ENCODE measurements at places on chromosomes 16 and 17. TPM values are rescaled to one million over a fixed set of nuclear protein-coding genes. Genes with fewer than 3 reads are reported as not detected.

GRCh38 chr17:10294180-10294579, 78.6 kb downstream of the MYH13 start:
- H3K4me1 ChIP-seq, result no peaks in the 10 kb centered on the region
- H3K4me3 ChIP-seq, result no peak overlapping the region
- no peak overlapping the region for H3K27ac ChIP-seq
- no peaks in the 10 kb centered on the region for H3K36me3 ChIP-seq
- DNase-seq, result no peak

- no peak for DNase-seq
- H3K4me1 ChIP-seq, result no peaks in the 10 kb centered on the region
- no peaks in the 10 kb centered on the region for H3K27me3 ChIP-seq
- no peak overlapping the region for H3K27ac ChIP-seq
- no peak overlapping the region for H3K4me3 ChIP-seq
These were observed 17.0 kb downstream of the PRR11 start for GRCh38 chr17:59172436-59173004.

GRCh38 chr17:48928876-48929811, 15.5 kb downstream of the SNF8 start:
- H3K4me3 ChIP-seq, result no peak overlapping the region
- peak overlapping the region; percentile 9 for H3K27ac ChIP-seq
- no peaks in the 10 kb centered on the region for H3K4me1 ChIP-seq
- DNase-seq, result no peak

DNA sequence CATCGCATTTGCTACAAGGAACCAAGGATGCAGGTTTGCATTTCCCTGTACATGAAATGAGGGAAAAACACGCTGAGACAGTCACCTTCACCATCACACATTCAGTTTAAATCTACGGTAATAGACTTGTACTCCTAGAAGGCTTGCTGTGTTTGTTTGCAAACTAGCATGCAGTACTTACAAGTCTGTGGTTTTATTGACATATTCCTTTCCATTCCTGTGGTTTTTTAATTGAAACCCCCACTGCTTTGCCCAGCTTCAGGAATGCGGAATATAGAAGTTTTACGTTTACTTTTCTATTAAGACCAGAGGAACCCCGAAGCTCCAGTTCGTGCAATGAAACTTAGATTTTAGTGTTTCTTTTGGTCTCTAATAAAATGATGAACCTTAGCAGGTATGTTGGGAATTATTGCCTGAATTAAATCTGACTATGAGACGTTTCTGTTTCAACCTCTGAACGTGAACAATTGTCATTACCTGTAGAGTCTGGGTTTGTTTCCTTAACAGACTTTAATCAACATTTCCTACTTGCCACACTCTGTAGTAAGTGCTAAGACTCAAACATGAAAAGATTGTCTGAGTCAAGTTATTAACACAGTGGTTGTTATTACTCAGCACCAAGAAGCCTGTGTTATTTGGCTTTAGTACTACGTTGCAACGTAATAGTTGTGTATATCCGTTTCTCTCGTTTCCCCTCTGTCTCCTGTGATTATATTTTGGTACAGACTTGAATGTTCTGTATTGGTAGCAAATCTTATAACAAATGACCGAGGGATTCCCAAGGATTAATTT, 793.3 kb upstream of the GOT2 start:
- no peaks in the 10 kb centered on the region for H3K4me1 ChIP-seq
- H3K27ac ChIP-seq, result no peak overlapping the region
- no peak overlapping the region for H3K4me3 ChIP-seq
- H3K36me3 ChIP-seq, result no peaks in the 10 kb centered on the region

- peaks cover 56% of the 10 kb centered on the region for H3K36me3 ChIP-seq
- no peak overlapping the region for H3K4me3 ChIP-seq
- H3K27me3 ChIP-seq, result no peaks in the 10 kb centered on the region
- no peaks in the 10 kb centered on the region for H3K4me1 ChIP-seq
- no peak overlapping the region for H3K27ac ChIP-seq
- no peak for DNase-seq
These were observed 107.0 kb downstream of the MAP2K4 start for GRCh38 chr17:12127667-12128066.

GRCh38 chr17:2816688-2817087, 20.4 kb downstream of the RAP1GAP2 start:
- DNase-seq, result no peak
- H3K4me1 ChIP-seq, result peaks cover 35% of the 10 kb centered on the region
- H3K27me3 ChIP-seq, result no peaks in the 10 kb centered on the region
- peaks cover under 1% of the 10 kb centered on the region for H3K36me3 ChIP-seq

DNA sequence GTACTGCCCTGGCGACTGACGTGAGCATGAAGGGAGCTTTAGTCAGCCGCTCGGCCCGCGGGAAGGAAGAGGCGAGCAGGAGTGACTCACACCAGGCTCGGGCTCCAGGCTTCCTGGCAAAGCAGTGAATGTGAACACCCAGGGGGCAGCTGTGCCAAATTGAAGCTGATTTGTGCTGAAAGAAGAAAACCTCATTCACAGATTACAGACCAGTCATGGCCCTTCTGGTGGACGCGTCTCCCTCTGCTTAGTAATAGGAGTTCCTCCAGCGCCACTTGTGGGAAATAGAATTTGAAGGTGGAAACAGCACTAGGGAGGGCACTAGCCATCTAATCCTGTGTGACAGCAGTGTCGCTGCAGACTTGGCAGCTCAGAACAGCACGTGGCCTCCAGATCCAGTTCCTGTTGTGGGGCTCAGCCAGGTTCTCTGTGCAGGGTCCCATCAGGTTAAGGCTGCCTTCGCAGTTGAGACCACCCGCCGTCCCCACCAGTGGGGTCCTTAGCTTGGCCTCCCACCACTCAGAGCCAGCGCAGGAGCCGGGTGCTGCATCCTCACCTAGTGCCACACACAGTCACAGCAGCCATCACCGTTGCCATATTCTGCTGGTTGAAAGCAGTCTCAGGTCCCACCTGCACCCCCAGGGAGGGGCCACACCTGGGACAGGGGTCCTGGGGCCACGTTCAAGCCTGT, 164.5 kb upstream of the CHMP6 start:
- no peaks in the 10 kb centered on the region for H3K27me3 ChIP-seq
- no peak overlapping the region for H3K4me3 ChIP-seq
- DNase-seq, result no peak

- DNase-seq, result no peak
- no peaks in the 10 kb centered on the region for H3K36me3 ChIP-seq
- H3K4me3 ChIP-seq, result no peak overlapping the region
- H3K27me3 ChIP-seq, result peaks cover 3% of the 10 kb centered on the region
- H3K27ac ChIP-seq, result no peak overlapping the region
These were observed 28.9 kb upstream of the CCL2 start for GRCh38 chr17:34226011-34226743.

DNA sequence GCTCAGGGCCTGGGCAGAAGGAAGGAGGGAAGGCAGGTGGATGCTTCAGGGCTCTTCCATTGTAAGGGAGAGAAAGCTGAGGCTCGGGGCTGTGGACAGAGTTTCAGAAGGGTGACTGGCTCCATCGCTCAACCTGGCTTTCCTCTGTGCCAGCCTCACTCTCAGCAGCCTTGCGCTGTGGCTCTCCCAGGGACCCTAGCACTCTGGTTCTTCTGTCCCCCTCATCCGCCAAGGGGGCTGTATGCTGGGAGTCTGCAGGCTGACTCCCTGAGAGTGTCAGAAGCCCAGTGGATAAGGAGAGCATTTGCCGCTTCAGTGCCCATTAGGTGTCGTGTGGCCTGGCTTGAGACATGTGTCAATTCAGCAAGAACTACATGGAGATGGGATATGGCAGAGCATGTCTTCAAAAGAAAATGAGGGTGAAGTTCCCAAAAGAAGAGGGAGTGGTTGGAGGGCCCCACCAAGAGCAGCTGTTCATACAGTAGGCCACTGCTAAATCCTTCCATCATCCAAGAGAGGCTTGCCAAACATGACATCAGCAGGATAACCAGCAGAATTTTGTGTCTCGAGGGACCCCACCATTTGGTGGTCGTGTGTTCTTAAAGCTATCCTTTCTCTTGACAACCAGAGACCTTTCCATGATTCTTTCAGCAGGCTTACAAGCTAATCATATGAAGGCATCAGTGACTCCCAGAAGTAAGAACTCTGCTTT, 148.2 kb downstream of the IRX5 start:
- no peak for DNase-seq
- no peaks in the 10 kb centered on the region for H3K36me3 ChIP-seq
- no peak overlapping the region for H3K27ac ChIP-seq
- H3K4me3 ChIP-seq, result no peak overlapping the region

GRCh38 chr16:49165025-49165424, 116.6 kb downstream of the CBLN1 start:
- peaks cover 1% of the 10 kb centered on the region for H3K27me3 ChIP-seq
- no peaks in the 10 kb centered on the region for H3K36me3 ChIP-seq
- no peak for DNase-seq
- H3K27ac ChIP-seq, result no peak overlapping the region
- H3K4me3 ChIP-seq, result no peak overlapping the region

GRCh38 chr16:4583906-4584305, 27.8 kb downstream of the C16orf96 start:
- H3K4me3 ChIP-seq, result no peak overlapping the region
- H3K36me3 ChIP-seq, result no peaks in the 10 kb centered on the region
- no peak overlapping the region for H3K27ac ChIP-seq
- DNase-seq, result no peak

DNA sequence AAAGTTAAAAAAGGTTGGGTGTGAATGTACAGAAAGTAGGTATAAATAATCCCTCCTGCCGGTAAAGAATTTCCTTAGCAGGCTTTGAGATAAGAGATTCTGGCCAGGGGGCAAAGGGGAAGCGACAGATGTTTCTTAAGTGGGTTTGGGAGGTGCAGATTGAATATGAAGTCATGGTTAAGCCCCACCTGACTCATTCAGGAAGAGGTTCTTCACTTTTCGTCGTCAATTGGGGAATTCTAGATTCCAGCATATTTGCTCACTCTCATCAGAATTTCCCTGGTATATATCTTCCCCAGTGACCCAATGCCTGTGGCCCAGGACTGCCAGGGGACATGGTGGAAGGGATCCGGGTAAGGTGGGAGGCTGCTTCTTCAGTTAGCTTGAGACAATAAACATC, 127.8 kb downstream of the CPPED1 start:
- no peaks in the 10 kb centered on the region for H3K4me1 ChIP-seq
- no peak overlapping the region for H3K27ac ChIP-seq
- no peak for DNase-seq
- no peaks in the 10 kb centered on the region for H3K36me3 ChIP-seq

DNA sequence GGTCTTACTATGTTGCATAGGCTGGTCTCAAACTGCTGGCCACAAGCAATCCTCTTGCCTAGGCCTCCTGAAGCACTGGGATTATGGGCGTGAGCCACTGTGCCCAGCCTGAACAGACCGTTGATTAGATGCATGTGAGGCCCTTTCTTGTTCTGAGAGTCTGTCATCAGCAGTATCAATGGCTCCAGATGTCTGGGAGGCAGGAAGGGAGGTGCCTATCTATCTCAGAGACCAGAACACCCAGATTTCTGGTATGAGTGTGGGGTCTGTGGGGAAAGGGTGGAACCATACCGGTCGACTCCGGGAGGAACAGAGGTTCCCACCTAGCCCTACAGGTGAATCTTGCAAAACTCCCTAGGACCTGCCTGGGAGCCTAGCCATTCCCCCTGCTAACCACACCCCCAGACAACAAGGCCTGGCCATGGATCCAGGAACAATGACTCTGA, 71.7 kb downstream of the PRKCB start:
- H3K4me3 ChIP-seq, result no peak overlapping the region
- peaks cover 9% of the 10 kb centered on the region for H3K4me1 ChIP-seq
- H3K36me3 ChIP-seq, result no peaks in the 10 kb centered on the region
- no peak overlapping the region for H3K27ac ChIP-seq
- no peaks in the 10 kb centered on the region for H3K27me3 ChIP-seq
- DNase-seq, result no peak

- no peaks in the 10 kb centered on the region for H3K36me3 ChIP-seq
- DNase-seq, result no peak
- no peaks in the 10 kb centered on the region for H3K4me1 ChIP-seq
- no peaks in the 10 kb centered on the region for H3K27me3 ChIP-seq
These were observed 265.0 kb downstream of the PHKB start for GRCh38 chr16:47726031-47726675.

DNA sequence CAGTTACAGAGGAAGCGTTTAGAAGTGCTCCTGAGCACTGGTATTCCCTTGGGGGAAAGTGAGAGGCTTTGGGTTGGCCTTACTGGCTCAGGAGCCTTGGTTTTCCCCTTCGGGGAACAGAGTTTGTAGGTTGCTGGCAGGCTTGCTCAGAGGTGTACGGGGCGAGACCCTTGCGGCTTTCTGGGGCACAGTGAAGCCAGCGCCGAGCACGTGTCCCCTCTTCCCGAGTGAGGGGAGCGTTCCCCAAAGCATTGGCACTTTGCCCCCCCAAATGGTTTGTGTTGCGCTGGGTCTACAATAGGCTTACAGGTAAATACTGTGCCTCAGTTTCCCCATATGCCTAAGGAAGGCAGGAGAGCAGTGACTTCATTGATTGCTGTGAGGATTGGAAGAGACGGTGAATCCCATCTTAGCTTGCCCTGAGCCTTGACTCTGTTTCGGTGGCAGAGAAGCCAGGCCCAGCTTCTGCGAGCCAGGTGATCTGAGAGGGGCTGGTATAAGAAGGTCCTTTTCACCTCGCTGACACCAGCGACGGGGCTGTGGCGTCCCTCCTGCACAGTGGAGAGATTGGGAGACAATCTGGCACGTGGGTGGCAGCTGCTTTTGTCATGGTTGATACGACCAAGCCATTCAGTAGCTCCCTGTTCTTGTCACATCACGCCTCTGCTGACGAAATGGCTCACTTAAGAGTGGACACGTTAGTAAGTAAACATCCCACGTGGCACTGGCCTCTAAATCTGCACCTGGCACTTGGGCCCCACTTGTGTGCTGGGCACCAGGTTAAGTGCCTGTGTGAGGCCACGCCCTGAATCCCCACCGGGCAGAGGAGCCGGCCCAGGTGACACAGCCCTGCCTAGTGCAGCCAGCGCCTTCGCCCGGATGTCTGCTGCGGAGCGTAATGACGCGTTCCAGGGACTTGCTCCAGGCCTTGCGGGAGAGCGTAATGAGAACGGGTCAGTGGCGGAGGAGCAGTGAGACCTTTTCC, 55.0 kb downstream of the MEAK7 start:
- H3K4me1 ChIP-seq, result no peaks in the 10 kb centered on the region
- H3K27me3 ChIP-seq, result no peaks in the 10 kb centered on the region
- H3K4me3 ChIP-seq, result no peak overlapping the region
- DNase-seq, result no peak
- no peak overlapping the region for H3K27ac ChIP-seq

The ABCA6 gene
- not detected for polyA plus RNA-seq

The DOC2A gene
- not detected for polyA plus RNA-seq

The GRN gene
- 29.1 TPM for polyA plus RNA-seq

The HCRT gene
- not detected for polyA plus RNA-seq

The WNK4 gene
- 0.09 TPM for polyA plus RNA-seq

The NGFR gene
- polyA plus RNA-seq, result not detected

The LUC7L gene
- 10.9 TPM for polyA plus RNA-seq

The RNF43 gene
- 0.90 TPM for polyA plus RNA-seq

The PIMREG gene
- polyA plus RNA-seq, result 0.41 TPM

All from CD4-positive, CD25-positive, alpha-beta regulatory T cell (primary cell).